ENCODE measurements at places on chromosomes 16 and 17. TPM values are rescaled to one million over a fixed set of nuclear protein-coding genes. Genes with fewer than 3 reads are reported as not detected.

ZNF286A gene
- 6.5 TPM for total RNA-seq

KRT36 gene
- total RNA-seq: not detected

NOXO1 gene
- not detected for total RNA-seq

HOXB7 gene
- 0.85 TPM for total RNA-seq

JUP gene
- 52.4 TPM for total RNA-seq
